Forelimb muscle (tissue), 1 donor: ENCODE measurements at places on chromosomes 7 and 10. TPM values are rescaled to one million over a fixed set of nuclear protein-coding genes. Genes with fewer than 3 reads are reported as not detected.

GRCh38 chr10:110239892-110240291, 32.5 kb downstream of the MXI1 start:
- DNase-seq = no peak

GRCh38 chr10:112532189-112532588, 85.2 kb downstream of the VTI1A start:
- no peak for DNase-seq

GRCh38 chr10:58802047-58802446, 289.4 kb downstream of the BICC1 start:
- no peak for DNase-seq

GRCh38 chr7:69104023-69104422, 494.3 kb upstream of the AUTS2 start:
- DNase-seq = no peak

Gene LRRC18
- polyA plus RNA-seq = 0.09 TPM

GRCh38 chr7:90326500-90326899, 5.4 kb upstream of the FAM237B start:
- DNase-seq = no peak

Gene TRPV5
- 0.15 TPM for polyA plus RNA-seq

Gene SFRP4
- 22.2 TPM for polyA plus RNA-seq

DNA sequence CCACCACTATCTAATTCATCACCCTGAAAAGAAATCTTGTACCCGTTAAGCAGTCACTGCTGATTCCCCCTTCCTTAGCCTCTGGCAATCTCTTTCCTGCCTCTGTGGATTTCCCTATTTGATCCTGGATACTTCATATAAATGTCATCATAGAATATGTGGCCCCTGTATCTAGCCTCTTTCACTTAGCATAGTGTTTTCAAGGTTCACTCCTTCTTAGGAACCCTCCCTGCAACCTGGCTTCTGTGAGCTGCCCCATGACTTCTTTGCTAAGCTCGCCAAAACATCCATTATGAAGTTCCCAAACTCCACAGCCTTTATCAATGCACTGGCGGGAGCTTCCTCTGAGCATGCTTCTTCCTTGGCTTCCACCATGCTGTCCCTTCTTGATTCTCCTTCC, 70.8 kb upstream of the PDZD8 start:
- DNase-seq = no peak

DNA sequence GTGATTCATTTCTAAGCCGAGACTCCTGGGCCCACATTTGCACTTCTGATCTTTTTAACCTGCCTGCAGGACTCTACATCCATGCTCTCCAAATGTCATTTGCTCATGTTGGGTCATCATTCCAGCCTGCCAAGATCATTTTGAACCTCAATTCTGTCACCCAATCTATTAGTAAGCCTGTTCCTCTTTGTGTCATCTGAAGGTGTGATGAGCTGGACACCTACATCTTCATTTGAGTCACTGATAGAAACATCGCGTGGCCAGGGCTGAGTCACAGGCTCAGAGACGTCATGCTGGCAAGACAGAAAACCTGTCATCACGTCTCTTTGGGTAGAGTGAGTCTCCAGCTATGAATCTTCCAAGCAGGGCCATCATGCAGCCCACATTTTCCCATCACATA, 65.3 kb upstream of the SLF2 start:
- no peak for DNase-seq

GRCh38 chr10:85152496-85152895, 824.1 kb downstream of the CCSER2 start:
- no peak for DNase-seq

DNA sequence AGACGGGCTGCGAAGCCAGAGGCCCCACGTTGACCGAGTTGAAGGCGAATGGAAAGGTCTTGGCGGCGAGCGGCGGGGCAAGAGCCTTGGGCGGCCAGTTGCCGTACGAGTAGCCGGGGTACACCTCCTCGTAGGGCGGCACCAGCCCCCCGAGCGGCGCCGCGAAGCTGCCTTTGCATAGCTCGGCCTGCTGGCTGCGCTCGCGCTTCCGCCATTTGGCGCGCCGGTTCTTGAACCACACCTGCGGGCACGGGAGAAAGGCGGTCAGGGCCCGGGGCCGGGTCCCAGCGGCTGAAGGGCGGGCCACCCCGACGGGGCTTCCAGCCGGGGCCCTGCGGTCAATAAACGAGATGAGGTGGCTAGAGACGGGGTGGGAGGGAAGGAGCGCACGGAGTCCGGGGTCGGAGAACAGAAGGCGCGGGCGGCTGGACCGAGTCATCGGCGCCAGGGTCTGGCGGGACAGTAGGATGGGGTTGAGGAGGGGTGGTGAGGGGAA, 4.8 kb downstream of the ELOVL3 start:
- no peak for DNase-seq

Gene SLIT1
- polyA plus RNA-seq = 0.70 TPM

DNA sequence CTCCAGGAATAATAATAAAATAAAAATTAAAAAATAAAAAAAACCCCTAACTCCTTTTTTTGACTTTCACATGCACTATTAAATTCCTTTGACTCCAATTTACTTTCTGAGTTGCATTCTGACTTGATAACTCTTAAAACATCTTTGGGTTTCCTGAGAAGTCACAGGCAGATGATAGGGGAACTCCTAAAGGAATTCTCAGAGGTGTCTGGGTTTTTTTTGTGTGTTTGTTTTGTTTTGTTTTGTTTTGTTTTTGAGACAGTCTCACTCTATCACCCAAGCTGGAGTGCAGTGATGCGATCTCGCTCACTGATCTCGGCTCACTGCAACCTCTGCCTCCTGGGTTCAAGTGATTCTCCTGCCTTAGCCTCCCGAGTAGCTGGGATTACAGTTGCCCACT, 52.7 kb upstream of the APBB1IP start:
- no peak for DNase-seq

DNA sequence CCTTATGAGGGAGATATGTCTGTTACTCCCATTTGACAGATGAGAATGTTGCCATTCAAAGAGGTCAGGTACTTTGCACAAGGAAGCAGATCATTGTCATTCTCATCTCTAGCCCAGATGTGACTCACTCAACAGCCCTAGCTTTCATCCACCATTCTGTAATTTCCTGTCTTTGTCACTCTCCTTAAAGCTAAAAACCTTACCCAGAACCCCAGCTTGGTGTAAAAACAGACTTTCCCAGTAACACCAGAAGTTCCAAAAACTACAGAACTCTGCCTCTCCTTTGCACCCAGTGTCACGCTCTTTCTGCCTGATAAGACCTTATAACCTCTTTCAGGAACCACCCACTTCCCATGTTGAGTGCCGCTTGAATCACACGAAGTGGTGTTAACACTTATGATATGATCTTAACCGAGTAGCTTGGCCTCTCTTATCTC, 89.1 kb upstream of the SP4 start:
- DNase-seq = no peak

GRCh38 chr10:5547931-5548660, 23.3 kb downstream of the CALML3 start:
- no peak for DNase-seq

DNA sequence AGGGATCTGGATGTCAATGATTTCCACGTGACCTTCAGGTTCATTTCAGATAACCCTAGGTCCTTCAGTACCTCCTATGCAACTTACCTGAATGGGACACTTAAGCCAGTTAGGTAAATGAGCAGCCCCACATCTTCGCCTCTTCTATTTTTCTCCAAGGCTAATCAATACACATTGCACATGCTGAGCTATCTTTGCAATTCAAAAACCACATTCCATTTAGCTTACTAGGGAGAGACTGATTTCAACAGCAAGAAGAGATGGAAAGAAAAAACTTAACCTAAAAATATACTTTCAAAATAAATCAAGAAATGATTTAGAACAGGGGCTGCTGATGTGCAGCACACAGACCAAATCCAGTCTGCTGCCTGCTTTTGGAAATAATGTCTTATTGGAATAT, 81.8 kb upstream of the CDCA7L start:
- DNase-seq = no peak

DNA sequence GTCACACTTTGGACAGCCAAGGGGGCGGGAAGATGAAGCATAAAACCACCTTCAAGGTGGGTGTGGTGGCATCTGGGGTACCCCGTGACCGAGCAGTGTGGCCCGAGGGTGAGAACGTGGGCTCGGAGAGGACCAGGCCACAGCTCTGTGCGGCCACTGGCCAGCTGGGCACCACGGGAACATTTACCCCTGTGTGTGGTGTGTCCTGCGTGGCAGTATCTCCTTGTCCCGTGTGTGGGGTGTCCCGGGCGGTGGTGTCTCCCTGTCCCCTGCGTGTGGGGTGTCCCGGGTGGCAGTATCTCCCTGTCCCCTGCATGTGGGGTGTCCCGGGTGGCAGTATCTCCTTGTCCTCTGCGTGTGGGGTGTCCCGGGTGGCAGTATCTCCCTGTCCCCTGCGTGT, 570.3 kb downstream of the DNAJB6 start:
- no peak for DNase-seq

- peak; percentile 70 for DNase-seq
These were observed 19.4 kb downstream of the ZMIZ2 start for GRCh38 chr7:44767912-44768627.

- no peak for DNase-seq
These were observed 19.1 kb downstream of the ABLIM1 start for GRCh38 chr10:114638821-114639625.

DNA sequence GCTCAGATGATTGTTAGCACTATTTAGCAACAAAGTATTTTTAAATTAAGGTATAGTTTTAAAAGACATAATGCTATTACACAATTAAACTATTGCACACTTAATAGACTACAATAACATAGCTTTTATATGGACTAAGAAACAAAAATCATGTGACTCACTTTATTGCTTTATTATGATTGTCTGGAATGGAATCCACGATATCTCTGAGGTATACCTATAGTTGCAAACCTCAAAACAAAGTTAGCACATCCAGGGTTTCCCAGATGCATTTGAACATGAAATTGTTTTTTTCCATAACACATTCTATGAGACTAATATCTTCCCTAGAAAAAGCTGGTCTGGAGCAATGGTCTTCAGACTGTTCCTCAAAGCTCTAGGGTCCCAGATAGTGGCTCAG, 18.3 kb upstream of the RPEL1 start:
- DNase-seq = no peak

Gene WEE2
- 0.09 TPM for polyA plus RNA-seq

Gene CRYGN
- not detected for polyA plus RNA-seq

DNA sequence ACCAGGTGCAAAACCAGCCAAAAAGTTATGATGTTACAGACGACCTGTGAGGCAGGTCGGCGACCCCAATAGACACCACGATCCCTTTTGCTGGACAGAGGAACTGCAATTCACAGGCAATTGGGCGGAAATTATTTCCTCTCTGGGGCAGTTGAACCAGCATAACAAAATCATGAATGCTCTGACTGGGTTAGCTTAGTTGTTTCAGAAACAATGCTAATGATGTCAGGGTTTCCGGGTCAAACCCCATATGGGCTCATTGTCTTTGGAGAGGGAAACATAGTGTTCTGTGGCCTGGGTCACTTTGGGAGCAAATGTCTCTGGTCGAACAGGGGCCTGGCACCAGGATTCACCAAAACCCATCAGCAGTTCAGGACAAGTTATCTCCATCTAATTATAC, 669.1 kb upstream of the NRP1 start:
- DNase-seq = no peak

DNA sequence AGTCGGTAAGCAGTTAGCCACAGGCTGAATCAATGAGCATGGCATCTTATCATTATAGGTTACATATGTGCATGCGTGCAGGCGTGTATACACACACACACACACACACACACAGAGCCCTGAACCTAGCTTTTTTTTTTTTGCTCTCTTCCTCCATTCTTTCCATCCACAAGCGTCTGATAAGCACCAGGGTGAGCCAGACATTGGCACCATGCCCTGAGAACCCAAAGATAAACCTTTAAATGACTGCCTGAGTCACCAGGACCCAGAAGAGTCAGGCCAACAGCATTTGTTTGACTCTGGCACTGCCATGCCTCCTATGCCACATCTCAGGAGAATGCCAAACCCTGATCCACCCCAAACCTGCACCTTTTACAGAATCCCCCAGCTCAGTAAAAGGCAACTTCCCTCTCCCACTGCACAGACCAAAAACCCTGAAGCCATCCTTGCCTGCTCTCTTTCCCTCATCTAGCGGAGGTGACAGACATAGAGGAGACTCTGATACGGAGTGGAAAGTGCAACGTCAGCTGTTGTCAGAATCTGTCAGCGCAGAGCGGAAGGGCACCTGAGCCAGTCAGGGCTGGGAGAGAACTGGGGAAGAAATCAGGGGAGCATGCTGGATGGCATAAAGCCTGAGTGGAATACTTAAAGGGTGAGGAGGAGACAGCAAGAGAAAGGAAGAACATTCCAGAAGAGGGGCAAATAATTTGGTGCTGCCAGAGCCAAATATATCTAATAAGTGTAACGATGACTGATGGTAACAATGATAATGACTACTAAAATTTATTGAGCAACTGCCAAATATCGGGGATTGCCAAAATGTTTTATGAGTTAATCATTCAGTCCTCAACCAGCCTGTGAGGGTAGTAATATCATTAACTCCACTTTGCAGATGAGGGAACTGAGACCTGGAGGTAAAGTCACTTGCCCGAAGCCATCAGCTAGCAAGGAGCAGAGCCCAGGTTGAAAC, 3.2 kb downstream of the PARP12 start:
- DNase-seq = no peak

Gene CARD11
- 0.67 TPM for polyA plus RNA-seq

GRCh38 chr10:74752371-74753040, 73.9 kb upstream of the KAT6B start:
- no peak for DNase-seq

DNA sequence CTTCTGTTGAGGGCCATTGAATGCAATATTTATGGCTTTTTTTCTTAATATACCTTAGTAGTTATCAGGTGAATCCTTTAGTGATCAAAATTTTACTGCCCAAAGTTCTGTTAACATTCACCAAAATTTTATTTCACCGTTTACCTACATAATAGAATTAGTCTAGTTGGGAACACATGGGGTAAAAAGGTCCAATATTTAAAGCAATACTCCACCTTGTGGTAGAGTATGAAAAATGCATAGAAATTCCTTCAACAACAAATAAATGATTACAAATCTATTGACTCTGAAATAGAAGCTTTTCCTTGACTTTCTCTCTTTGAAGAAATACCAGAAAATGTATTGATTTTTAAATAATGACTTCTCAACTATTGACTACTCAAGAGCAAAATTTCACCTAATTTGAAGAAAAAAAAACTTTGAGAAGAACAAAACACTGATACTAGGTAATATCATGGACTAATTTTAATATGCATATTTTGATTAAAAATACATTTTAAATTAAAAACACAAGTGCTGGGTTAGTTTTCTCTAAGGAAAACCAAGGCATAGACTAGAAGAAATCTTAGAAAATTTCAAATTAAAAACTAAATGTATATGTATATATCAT, 43.3 kb downstream of the POLR1F start:
- no peak for DNase-seq
